ENCODE measurements at places on chromosomes 13 and 19. TPM values are rescaled to one million over a fixed set of nuclear protein-coding genes. Genes with fewer than 3 reads are reported as not detected.

RNF113B gene
- not detected for total RNA-seq

MCEMP1 gene
- total RNA-seq, result not detected

TEX29 gene
- total RNA-seq, result not detected

ZNF497 gene
- 6.2 TPM for total RNA-seq

NFILZ gene
- total RNA-seq, result not detected

KCNC3 gene
- total RNA-seq, result 3.2 TPM

ZNF146 gene
- 65.5 TPM for total RNA-seq

IL12RB1 gene
- total RNA-seq, result 0.69 TPM

SELENOV gene
- total RNA-seq, result not detected

SEMA6B gene
- 49.1 TPM for total RNA-seq

ASPDH gene
- total RNA-seq, result 3.0 TPM

Measured in diencephalon (tissue), 1 donor.